ENCODE measurements at places on chromosomes 5 and 9. TPM values are rescaled to one million over a fixed set of nuclear protein-coding genes. Genes with fewer than 3 reads are reported as not detected.

DNA sequence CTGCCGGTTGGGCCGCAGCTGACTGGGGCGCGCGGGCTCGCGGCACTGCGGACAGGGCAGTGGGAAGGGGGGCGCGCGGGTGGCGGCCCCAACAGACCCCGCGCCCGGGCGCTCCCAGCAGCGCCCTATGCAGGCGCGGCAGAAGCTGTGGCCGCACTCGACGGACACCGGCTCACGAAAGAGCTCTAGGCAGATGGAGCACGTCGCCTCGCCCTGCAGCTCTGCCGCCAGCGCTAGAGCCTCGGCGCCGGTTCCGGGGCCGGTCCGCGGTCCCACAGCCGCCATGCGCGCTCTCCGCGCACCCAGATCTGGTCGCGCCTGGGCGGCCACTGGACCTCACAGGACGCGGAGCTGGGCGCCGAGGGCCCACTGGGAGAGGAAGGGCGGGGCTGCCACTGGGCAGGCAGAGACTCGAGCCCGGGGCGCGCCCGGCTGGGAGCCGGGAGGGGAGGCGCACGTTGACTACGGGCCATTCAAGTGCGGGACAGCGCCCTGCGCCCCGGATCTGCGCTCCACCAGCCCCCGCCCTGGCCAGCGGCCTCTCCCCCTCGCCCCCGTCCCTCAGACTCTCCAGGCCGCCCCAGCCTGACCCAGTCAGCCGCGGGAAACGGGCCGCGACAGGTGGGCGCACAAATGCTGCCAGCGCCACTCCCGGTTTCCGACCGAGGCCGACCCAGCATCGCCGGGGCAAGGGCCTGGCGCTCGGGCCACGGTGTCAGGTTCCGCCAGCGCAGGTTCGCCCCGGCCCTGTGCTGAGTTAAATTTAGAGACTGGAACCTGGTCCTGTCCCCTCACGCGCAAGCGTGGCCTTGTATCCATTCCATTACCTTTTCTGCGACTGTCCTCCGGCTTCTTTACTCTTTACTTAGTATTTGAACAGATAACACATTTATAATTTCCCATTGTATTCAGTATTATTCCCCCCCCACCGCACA, at the start of gene TRIM7:
TSS of gene TRIM7 (minus strand) at position 371 of the 935 bp plus-strand sequence. CDS start at position 285, 86 bp downstream.
- peaks cover 4% of the 10 kb centered on the region for H3K4me1 ChIP-seq
- no peak for DNase-seq
- H3K27me3 ChIP-seq: no peaks in the 10 kb centered on the region
- H3K36me3 ChIP-seq: no peaks in the 10 kb centered on the region
- H3K27ac ChIP-seq: no peak within 1 kb of the TSS
- peak within 1 kb of the TSS; percentile 57 for H3K4me3 ChIP-seq

DNA sequence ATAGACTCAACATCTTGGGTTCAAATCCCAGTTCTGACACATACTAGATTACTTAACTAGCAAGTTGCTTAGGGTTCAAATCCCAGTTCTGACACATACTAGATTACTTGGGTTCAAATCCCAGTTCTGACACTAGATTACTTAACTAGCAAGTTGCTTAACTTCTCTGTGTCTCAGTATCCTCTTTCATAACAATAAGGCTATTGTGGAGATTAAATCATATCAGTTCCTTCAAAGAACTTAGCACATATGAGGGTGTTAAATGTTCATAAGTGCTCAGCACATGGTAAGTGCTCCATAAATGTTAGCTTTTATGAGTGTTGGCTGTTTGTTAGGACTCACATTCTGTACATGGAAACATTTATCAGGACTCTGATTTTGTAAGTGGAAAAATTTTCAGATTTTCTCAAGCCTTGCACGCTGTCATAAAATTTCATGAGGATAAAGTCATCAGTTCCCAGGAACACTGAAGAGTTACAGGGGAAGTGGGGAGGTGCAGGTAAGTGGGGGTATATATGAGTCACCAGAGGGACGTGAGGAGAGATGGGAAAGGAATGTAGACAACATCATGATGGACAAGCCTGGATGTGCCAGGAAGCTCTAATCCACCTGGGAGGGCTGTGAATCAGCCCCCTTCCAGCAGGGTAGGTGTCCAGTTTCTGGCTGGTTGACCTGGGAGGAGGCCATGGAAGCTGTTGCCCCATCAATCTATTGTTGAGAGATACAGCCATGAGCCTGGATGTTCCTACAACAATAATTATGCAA, 532.2 kb upstream of the WWC1 start:
- no peaks in the 10 kb centered on the region for H3K36me3 ChIP-seq
- H3K27ac ChIP-seq: no peak overlapping the region
- peaks cover 2% of the 10 kb centered on the region for H3K4me1 ChIP-seq
- H3K4me3 ChIP-seq: no peak overlapping the region

- no peak overlapping the region for H3K27ac ChIP-seq
- no peaks in the 10 kb centered on the region for H3K36me3 ChIP-seq
- H3K4me3 ChIP-seq: no peak overlapping the region
- DNase-seq: no peak
- H3K4me1 ChIP-seq: no peaks in the 10 kb centered on the region
- no peaks in the 10 kb centered on the region for H3K27me3 ChIP-seq
Observed at GRCh38 chr5:140148508-140148907, 22.8 kb downstream of the IGIP start.

- H3K4me1 ChIP-seq: no peaks in the 10 kb centered on the region
- no peak overlapping the region for H3K4me3 ChIP-seq
- peaks cover 21% of the 10 kb centered on the region for H3K27me3 ChIP-seq
- H3K36me3 ChIP-seq: no peaks in the 10 kb centered on the region
- H3K27ac ChIP-seq: no peak overlapping the region
Observed at GRCh38 chr5:14574096-14574495, 7.5 kb upstream of the OTULINL start.

DNA sequence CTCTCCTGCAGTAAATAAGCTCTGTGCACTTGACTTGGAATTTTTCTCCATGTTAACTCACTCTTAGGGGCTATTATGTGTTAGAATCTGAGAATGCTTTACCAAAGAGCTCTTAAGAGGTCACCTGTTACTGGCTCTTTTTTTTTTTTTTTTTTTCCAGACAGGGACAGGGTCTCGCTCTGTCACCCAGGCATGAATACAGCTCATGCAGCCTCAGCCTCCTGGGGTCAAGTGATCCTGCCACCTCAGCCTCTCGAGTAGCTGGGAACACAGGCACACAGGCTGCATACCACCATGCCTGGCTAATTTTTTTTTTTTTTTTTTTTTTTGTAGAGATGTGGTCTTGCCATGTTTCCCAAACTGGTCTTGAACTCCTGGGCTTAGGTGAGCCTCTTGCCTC, 22.1 kb downstream of the HMGXB3 start:
- no peak for DNase-seq
- H3K27me3 ChIP-seq: no peaks in the 10 kb centered on the region
- H3K27ac ChIP-seq: no peak overlapping the region
- H3K4me1 ChIP-seq: peaks cover 12% of the 10 kb centered on the region
- peaks cover 31% of the 10 kb centered on the region for H3K36me3 ChIP-seq

GRCh38 chr5:171797543-171797942, 11.9 kb downstream of the SMIM23 start:
- no peak for DNase-seq
- H3K4me1 ChIP-seq: no peaks in the 10 kb centered on the region
- H3K4me3 ChIP-seq: no peak overlapping the region

DNA sequence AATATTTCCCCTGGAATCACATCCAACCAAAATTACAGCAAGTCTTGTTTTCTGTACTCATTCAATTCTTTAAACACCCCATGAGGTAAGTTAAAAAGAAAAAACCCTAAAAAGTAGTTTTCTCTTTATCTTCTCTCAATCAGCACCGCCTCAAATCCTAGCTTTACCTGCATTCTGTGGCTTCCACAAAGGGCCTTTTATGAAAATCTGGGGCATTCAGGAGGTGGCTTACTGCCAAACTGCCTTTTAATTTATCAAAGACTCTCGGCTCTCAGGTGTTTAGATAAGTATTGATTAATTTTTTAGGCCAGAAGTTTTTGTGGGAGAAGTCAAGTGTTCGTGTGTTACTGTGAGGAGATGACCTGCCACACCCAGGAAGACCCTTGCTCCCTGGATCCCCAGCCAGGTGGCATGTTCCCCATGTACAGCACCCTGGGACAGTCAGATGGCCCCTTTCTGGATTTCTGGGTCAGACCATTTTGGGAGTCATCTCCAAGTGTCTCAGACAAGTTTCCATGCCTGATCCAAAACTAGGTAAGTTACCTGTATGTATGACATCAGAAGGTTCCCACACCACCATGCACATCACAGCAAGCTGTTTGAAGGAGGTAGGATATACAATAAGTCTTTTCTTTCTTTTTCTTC, 6.2 kb upstream of the TMEM171 start:
- no peaks in the 10 kb centered on the region for H3K36me3 ChIP-seq
- peaks cover 15% of the 10 kb centered on the region for H3K4me1 ChIP-seq
- no peak overlapping the region for H3K27ac ChIP-seq
- no peak overlapping the region for H3K4me3 ChIP-seq
- DNase-seq: no peak

DNA sequence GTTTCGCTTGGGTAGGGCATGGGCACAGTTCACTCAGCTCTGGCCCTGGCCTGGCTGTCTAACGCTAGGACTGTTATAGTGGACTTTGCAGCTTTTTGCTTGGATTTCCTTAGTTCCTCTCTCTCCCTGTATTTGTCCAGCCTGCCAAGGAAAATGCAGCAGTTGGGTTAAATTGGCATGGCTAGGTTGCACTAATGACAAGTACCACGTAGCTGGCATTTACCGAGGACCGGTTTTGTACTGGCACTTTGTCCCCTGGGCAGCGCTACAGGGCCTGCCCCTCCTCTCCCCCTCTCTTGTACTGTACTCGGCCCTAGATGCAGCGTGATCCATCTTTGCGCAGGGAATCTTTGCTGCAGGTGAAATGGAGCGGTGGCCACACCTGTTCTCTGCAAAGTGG, 2.4 kb downstream of the WDR5 start:
- no peak overlapping the region for H3K27ac ChIP-seq
- no peak overlapping the region for H3K4me3 ChIP-seq
- peaks cover 23% of the 10 kb centered on the region for H3K36me3 ChIP-seq
- peaks cover 16% of the 10 kb centered on the region for H3K4me1 ChIP-seq
- no peaks in the 10 kb centered on the region for H3K27me3 ChIP-seq
- DNase-seq: no peak

Gene SPINK1
- total RNA-seq: not detected

Gene NAIF1
- total RNA-seq: 8.3 TPM

Gene HRH2
- total RNA-seq: not detected

Gene CYSTM1
- total RNA-seq: 6.7 TPM

Gene MEIKIN
- not detected for total RNA-seq

Gene AGXT2
- not detected for total RNA-seq

Gene SLC25A2
- total RNA-seq: 0.28 TPM

Gene SEMA6A
- 0.36 TPM for total RNA-seq

Gene CATSPER3
- under 0.01 TPM for total RNA-seq

Gene REEP2
- total RNA-seq: 12.4 TPM

Gene IL7R
- total RNA-seq: 56.9 TPM
